ENCODE measurements at places on chromosomes 4 and X.

DNA sequence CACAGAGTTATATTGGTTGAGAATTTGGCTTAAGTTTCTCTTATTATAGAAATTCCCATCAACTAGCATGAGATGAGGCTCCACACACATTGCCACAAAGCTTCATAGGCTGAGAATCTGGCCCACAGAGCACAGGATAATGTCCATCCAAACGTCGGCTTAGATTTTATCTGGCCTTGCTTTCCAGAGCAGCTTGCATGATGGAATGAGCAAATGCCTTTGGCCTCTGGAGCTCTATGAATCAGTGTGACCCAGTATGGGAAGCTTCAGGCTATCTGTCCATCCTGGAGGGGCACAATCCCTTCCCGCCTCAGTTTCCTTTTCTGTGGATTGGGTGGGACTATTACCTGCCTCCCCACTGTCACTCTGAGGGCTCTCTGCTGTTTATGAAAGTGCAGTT lies 131.5 kb upstream of the NDP start:
- DNase-seq = no peak

DNA sequence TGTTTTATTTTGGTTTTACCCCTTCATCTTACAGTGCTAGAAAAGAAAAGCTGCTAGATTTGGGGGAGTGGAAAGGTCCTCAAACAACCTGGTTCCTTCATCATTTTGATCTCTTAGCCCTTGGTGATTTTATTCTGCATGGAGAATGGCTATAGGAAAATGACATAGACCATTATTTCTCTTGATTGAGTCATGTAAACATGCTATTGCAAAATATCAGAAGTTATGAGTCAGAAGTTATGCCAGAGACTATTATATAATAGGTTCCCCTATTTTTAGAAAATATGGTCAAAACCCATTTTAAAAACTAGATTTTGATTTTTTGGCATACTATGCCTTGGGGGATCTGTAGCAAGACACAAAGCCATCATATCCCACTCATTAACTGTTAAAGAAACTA lies 83.7 kb upstream of the FAM9C start:
- peak; percentile 69 for DNase-seq

DNA sequence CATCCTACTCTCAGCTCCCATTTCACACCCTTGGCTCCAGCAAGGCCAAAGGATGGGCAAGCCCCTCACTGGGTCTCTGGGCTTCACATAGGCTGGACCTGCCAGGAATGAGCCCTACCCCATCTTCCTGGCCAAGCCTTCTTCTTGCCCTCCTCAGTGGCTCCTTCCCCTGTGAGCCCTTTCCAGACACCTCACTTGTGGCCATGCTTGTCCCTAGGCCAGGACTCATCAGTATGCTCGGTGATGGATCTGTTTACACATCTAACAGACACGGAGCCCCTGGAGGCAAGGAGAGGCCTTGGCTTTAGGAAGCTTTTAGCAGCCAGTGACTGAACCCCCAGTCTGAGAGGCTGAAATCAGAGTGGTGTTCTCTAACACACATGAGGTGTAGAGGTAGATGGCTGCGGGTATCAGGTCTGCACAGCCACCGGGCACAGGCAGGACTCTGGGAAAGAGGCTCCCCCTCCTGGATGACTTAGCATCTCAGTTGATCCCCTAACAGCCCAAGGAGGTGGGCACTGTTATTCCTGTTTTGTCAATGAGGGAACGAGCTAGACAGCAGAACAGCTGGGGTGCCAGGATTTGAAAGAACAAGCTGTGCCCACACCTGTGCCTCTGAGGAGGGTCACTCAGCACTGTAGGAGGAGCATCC lies 44.8 kb downstream of the PPP2R2C start:
- no peak for DNase-seq

DNA sequence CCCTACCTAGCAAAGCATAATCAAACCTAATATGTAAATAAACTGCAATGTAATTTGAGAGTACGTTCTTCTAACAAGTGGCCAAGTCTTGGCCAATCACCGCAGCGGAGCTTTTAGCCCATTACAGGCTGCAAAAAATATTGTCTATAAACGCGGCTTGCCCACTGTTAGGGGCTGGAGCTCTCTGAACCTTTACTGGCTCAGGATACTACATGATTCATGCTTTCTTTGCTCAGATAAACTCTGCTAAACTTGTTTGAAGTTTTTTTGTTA lies 990 bp upstream of the HADH start:
- DNase-seq = no peak

All from NB4 (cell line).